CD4-positive, CD25-positive, alpha-beta regulatory T cell (primary cell): ENCODE measurements at places on chromosomes 11 and 22. TPM values are rescaled to one million over a fixed set of nuclear protein-coding genes. Genes with fewer than 3 reads are reported as not detected.

Gene IGSF9B
- polyA plus RNA-seq: 0.65 TPM

Gene CCDC188
- polyA plus RNA-seq: not detected

Gene MAML2
- polyA plus RNA-seq: 9.3 TPM

Gene YAP1
- polyA plus RNA-seq: not detected

GRCh38 chr11:125479137-125479536 is 16.9 kb downstream of the FEZ1 start:
- H3K27me3 ChIP-seq: no peaks in the 10 kb centered on the region
- H3K36me3 ChIP-seq: no peaks in the 10 kb centered on the region
- no peak for DNase-seq
- H3K4me3 ChIP-seq: no peak overlapping the region
- no peak overlapping the region for H3K27ac ChIP-seq
- no peaks in the 10 kb centered on the region for H3K4me1 ChIP-seq

GRCh38 chr11:78586452-78587046 is 11.9 kb upstream of the NARS2 start:
- H3K27ac ChIP-seq: no peak overlapping the region
- H3K36me3 ChIP-seq: no peaks in the 10 kb centered on the region
- H3K4me1 ChIP-seq: no peaks in the 10 kb centered on the region
- no peak overlapping the region for H3K4me3 ChIP-seq
- peak; percentile 15 for DNase-seq

DNA sequence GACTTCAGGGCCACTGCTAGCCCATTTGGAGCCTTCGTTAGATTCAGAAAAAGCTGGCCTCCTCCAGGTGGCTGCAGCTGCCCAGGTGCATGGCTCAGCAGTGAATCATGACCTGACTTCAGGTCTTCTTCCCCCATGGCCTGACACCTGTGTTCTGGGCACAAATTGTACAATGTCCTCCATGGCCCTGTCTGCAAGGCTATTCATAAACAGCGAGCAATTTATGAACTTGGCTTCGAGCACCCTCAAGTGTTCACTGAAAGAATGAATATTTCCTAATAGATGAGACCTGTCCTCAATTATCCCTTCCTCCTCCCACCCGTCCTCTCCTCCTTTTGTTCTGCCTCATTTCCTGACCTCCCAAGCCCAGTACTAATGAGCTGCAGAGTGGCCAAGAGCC is 12.2 kb upstream of the VPS37C start:
- no peak for DNase-seq
- H3K36me3 ChIP-seq: no peaks in the 10 kb centered on the region
- H3K27me3 ChIP-seq: peaks cover 2% of the 10 kb centered on the region
- no peak overlapping the region for H3K4me3 ChIP-seq
- H3K27ac ChIP-seq: no peak overlapping the region
- H3K4me1 ChIP-seq: peaks cover 8% of the 10 kb centered on the region

GRCh38 chr22:40249286-40249685 is 71.6 kb downstream of the TNRC6B start:
- no peak overlapping the region for H3K27ac ChIP-seq
- H3K4me3 ChIP-seq: no peak overlapping the region
- no peaks in the 10 kb centered on the region for H3K27me3 ChIP-seq
- H3K36me3 ChIP-seq: peaks cover 29% of the 10 kb centered on the region
- peaks cover 39% of the 10 kb centered on the region for H3K4me1 ChIP-seq

DNA sequence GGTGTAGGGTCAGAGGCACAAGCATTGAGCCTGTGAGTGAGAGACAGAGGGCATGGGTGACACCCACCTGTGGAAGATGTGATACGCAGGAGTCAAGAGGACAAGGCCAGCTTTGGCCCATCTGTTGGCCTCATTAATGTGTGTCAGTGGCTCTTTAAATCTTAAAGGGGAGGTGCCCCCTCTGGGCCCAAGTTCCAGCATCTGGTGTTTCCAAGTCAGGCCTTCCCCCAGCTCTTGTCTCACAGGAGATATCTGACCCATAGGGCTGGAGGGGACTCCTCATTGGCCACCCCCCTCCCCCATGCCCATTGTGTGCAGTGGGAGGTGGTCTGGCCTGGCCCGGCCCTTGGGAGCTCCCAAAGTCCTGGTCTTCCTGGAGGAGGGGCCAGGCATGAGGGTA is 8.9 kb downstream of the KCNK7 start:
- H3K27me3 ChIP-seq: no peaks in the 10 kb centered on the region
- DNase-seq: no peak
- H3K4me1 ChIP-seq: peaks cover 19% of the 10 kb centered on the region
- no peak overlapping the region for H3K27ac ChIP-seq
- peaks cover 20% of the 10 kb centered on the region for H3K36me3 ChIP-seq

GRCh38 chr22:46107753-46108563 is 42.4 kb upstream of the PPARA start:
- H3K4me3 ChIP-seq: no peak overlapping the region
- H3K27me3 ChIP-seq: no peaks in the 10 kb centered on the region
- no peaks in the 10 kb centered on the region for H3K4me1 ChIP-seq
- no peak overlapping the region for H3K27ac ChIP-seq
- no peak for DNase-seq

GRCh38 chr11:62694455-62695167 is 5.3 kb upstream of the LRRN4CL start:
- no peaks in the 10 kb centered on the region for H3K36me3 ChIP-seq
- H3K4me1 ChIP-seq: no peaks in the 10 kb centered on the region
- peak; percentile 75 for DNase-seq
- H3K27me3 ChIP-seq: no peaks in the 10 kb centered on the region

DNA sequence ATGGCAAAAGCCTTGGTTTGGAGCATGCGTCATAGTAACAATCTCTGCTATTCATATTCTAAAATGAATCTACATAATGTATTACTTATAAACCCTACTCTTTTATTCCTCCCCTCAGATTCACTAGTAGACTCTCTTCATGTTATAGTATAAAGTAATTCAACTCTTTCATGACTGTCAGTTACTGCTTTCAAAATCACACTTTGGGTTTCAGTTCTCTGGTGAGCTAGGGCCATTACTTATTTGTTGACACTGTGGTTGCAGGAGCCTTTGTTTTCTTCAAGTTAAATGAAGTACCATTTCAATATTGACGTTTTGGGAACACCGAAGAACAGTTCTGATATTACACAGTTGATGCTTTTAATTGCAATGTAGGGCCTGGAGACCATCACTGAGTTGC is 378.4 kb downstream of the DDX10 start:
- H3K27ac ChIP-seq: no peak overlapping the region
- H3K4me1 ChIP-seq: no peaks in the 10 kb centered on the region

DNA sequence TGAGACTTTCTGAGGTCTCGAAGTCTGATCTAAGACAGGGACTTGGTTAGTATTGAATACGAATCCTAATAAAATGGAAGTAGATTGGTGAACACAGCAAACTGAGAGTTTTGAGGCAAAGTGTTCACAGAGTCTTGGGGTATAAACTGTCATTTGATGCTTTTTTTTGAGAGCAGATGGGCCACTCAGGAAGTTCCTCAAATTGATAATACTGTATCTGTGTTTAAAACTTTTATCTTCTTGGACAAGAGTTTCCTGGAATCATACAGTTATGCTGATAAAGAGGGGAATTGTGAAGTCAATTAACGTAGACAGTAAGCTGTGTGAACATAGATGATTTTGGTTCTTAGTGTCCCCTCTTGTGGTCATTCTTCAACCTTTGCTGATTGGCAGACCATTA is 80.0 kb upstream of the CLPB start:
- H3K4me3 ChIP-seq: no peak overlapping the region
- no peak overlapping the region for H3K27ac ChIP-seq
- peaks cover 2% of the 10 kb centered on the region for H3K27me3 ChIP-seq
- peaks cover 8% of the 10 kb centered on the region for H3K4me1 ChIP-seq

GRCh38 chr11:113193946-113194345 is 120.4 kb upstream of the TTC12 start:
- H3K27ac ChIP-seq: no peak overlapping the region
- DNase-seq: no peak
- H3K4me1 ChIP-seq: no peaks in the 10 kb centered on the region
- H3K4me3 ChIP-seq: no peak overlapping the region
- H3K36me3 ChIP-seq: no peaks in the 10 kb centered on the region
- H3K27me3 ChIP-seq: no peaks in the 10 kb centered on the region

DNA sequence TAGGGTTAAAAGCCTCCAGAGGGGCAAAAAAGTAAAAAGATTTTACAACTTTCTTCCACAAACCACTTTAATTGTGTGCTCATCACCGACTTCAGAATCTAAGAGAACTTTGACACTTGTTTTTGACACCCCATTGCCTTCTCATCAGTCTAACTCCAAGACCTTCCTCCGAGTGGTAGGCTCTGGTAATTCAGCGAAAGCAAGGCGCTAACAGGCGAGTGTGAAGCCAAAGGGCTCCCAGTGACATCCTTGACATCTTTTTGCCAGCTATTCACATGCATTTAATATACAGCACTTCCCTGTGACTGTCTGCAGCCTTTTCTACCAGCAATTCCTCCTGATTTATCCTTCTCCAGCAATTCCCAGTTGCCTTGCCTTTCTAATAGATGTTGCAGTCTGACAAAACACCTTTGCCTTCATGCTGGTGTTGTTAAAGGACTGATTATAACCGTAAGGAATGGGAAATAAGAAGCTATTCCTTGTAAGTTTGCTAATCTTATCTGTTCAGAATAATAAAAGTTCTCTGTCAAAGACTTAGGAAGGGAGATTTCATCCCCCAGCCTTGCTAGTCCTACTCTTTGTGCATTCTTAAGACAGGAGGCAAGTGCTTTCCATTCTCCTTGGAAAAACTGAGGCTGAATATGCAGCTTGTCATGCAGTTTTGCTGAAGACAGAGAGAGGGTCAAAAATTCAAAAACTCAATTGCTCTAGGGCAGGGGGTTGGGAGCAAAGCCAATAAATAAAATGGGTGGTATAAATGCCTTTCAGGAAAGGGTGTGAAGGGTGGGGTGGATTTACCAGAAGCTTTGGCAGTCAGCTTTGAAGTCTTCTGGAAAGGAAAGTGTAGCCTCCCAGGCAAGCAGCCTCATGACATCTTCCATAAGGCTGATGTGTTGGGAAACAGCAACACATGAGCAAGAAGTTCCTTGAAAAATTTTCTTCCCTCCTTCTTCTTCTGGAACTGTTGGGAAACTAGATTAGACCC is 39.1 kb downstream of the SNX19 start:
- H3K36me3 ChIP-seq: peaks cover 92% of the 10 kb centered on the region
- H3K4me3 ChIP-seq: no peak overlapping the region
- DNase-seq: no peak
